ENCODE measurements at places on chromosomes 12 and 14.

GRCh38 chr14:52380294-52380693 is 66.2 kb downstream of the PTGER2 start:
- no peak for DNase-seq

DNA sequence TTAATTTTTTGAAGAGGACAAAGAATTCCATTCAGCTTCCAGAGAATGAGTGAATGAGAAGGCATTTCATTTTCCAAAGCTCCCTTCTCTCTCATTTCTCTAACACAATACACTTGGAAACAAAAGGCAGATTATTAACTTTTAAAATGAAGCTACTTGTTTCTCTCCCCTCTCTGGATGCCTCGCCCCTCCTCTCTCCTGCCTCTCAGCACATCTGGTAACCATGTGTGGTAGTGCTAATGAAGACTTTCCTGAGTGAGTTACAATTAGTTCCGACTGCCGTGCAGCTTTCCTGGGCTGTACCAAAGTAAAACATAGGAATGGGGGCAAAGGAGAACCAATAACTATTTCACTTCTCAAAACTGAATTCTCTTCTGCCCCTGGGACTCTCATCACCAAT is 84.7 kb upstream of the SOX5 start:
- DNase-seq, result no peak

GRCh38 chr12:2845280-2845679 is 10.4 kb upstream of the NRIP2 start:
- no peak for DNase-seq

GRCh38 chr12:49030714-49031572 is 12.4 kb upstream of the PRKAG1 start:
- DNase-seq, result no peak

- DNase-seq, result peak; percentile 98
These were observed at the start of gene EAPP for GRCh38 chr14:34539407-34540180. Gene EAPP, minus strand, starts transcription at chr14:34539701. Its CDS starts 73 bp downstream, at chr14:34539628.

- no peak for DNase-seq
These were observed 5.9 kb downstream of the CLEC4D start for GRCh38 chr12:8519171-8519570.

GRCh38 chr12:116160231-116160630 is 117.3 kb downstream of the MED13L start:
- DNase-seq, result no peak

GRCh38 chr12:6607751-6608591 is 792 bp upstream of the CHD4 start:
- peak; percentile 65 for DNase-seq

GRCh38 chr12:132765361-132765760 is 3.7 kb upstream of the ANKLE2 start:
- no peak for DNase-seq

DNA sequence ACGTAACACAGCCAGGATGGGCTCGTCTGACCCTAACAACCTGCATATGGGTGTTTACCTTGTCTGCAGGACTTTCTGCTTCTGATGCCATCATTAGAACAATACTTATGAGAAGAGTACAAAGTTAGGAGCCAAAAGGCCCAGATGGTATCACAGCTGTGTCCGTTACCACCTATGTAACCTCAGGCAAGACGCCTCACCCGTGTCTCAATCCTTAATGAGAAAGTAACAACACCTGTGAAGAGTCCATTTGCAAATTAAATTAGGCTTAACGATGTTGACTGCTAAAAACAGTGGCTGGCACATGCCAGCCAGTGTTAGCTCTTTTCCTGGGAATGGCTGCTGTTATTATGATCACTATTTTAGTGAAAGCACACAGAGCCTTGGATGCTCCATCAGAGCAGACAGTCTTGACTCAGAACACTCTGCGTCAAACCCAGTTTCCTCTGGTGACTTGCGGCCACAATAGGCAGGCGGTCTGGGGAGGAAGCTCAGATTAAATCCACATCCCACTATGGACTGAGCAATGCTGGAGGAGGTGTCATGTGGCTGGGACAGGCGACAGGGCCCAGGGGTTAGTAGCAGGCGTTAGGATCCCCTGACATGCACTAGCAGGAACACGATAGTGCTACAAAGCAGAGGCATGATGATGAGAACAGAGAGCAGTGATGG is 125.3 kb downstream of the SLC15A4 start:
- no peak for DNase-seq

- DNase-seq, result no peak
These were observed 33.0 kb upstream of the BICDL1 start for GRCh38 chr12:119956047-119956446.

DNA sequence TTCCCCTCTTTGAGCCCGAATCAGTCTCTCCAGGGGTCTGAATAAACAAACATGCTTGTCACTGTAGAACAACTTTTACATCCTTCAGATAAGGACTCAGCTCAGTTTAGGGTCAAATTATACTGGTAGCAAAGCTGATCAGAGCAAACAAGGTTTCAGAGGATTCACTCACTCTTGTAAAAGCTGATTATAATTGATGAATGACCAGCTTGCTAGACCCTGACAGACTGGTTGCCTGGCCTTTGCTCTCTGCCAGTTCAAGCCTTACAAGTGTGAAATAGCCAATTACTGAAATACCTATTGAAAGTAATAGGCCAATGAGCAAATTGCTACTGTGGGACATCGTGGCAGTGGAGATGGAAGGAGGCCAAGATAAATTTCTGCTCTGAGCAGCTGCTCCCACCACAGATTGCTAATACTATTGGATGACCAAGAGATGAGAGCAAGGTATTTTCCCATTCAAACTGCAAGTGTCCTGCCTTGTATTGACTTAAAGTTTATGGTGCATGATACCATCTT is 177.6 kb downstream of the PDZRN4 start:
- DNase-seq, result no peak

- no peak for DNase-seq
These were observed 229.5 kb downstream of the FOXN3 start for GRCh38 chr14:89187501-89187900.

DNA sequence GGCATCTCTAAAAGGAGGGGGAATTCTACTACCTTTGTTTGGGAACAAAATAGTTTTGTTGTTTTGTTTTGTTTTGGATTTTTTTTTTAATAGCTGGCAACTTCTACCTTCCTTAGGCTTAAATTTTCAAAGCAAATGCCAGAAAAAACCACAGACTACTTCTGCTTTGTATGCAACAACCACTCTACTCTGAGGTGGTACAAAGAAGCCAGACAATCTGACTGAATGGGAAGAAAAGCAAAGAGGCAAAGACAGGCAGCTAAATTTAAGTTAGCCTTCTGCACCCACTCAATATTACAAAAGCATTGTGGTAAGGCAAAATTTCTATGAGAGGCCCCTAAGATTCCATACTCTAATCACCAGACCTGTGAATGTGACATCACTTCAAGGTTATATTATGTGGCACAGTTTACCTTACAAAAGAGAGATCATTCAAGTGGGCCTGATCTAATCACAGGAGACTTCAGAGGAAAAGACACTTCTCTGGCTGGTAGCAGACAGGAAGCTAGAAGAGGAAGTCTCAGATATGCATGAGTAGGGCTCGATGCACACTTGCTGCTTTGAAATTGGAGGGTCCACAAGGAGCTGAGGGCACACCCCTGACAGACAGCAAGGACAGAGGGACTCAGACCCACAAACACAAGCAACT is 566.6 kb downstream of the RPS29 start:
- peak; percentile 17 for DNase-seq

- no peak for DNase-seq
These were observed 16.8 kb downstream of the ADAM21 start for GRCh38 chr14:70468731-70469130.

GRCh38 chr12:128789356-128789929 is 34.3 kb downstream of the SLC15A4 start:
- no peak for DNase-seq

GRCh38 chr14:32217301-32217700 is 14.2 kb upstream of the RNU6-8 start:
- DNase-seq, result no peak

DNA sequence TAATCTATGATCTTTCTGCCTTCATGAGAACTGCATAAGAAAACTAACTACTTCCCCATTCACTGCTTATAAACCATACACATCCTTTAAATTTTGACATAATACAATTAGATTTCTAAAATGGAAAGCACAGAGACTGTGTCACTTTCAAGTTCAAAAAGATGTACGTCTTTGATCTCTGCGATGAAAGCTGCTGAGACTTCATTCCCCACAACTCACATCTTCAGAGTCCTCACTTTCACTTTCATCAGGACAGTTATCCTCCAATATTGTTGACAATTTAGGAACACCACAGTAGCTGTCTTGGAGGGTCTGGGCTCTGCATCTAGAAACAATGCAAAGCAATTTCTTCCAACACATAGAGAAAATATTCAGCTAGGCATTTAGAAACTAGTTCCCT is 47.9 kb upstream of the KCNC2 start:
- DNase-seq, result no peak

DNA sequence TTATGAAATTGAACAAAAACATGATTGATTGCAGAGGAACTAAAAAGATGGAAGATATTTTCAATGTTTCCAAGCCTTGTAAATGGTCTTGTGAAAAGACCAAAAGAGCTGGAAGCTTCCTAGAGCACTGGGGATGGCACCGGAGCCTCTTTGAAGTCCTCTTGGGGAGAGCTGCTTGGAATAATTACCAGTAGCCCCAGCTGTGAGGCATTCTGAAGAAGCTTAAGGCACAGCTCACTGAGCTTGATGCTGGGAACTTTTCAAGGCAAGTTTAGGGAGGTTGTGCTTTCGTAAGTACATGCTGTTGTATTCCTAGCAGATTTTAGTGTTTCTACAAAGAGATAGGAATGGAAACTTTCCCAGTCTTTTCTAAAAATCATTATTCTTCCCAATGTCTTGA is 13.9 kb downstream of the PDZRN4 start:
- no peak for DNase-seq

DNA sequence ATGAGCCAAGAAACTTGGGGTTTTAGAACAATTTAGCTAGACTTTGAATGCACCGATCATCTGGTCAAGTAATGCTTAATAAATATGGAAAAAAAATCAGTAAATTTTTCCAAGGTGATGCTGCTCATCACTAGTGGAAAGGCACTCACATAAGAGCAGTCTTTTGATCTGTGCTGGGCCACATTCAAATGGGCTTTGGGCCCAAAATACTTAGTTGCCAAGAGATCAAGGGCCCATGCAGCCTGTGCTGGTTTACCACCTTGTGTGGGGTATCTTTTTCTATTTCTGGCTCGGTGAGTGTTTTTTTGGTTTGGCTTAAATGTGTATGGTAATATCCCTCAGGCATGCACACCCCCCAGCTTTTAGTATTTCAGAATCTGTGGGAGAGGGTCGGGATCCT is 943.2 kb downstream of the TMTC2 start:
- DNase-seq, result no peak

Measured in Peyer's patch (tissue), 4 donors.